ENCODE measurements at places on chromosomes 13 and 19.

DNA sequence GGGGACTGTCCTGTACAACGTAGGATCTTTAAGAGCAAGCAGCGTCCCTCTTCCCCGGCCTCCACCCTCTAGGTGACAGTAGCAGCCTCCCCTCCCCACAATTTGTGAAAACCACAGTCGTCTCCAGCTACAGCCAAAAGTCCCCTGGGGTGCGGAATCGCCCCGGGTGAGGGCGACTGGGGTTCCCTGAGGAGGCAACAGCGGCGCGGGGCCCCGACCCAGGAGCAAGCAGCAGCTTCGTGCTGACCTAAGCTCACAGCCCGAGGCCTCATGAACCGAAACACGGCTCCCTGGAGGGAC, 322 bp downstream of the ZNF558 start:
- DNase-seq: no peak

- no peak for DNase-seq
These were observed 2.8 kb upstream of the LMO7 start for GRCh38 chr13:75633285-75633684.

- no peak for DNase-seq
These were observed 5.0 kb downstream of the TLE5 start for GRCh38 chr19:3057275-3057714.

DNA sequence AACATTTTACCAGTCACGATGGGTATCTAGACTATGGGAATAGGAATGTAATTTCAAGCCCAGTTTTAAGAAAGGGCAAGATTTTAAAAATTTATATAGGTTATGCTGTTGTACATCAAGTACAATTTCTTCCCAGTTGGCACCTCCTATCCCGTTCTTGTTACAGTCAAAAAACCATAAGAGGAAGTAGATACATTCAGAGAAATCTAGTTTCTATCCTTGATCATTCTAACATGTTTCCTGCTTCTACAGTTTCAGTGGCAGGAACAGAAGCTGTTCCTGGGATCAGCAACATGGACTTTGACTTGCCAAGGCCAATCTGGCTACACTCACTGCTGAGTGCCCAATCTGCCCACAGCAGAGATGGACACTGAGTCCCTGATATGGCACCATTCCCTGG, 14.7 kb upstream of the FPR3 start:
- DNase-seq: no peak

- no peak for DNase-seq
These were observed 2.7 kb upstream of the NUP62 start for GRCh38 chr19:49932041-49932451.

DNA sequence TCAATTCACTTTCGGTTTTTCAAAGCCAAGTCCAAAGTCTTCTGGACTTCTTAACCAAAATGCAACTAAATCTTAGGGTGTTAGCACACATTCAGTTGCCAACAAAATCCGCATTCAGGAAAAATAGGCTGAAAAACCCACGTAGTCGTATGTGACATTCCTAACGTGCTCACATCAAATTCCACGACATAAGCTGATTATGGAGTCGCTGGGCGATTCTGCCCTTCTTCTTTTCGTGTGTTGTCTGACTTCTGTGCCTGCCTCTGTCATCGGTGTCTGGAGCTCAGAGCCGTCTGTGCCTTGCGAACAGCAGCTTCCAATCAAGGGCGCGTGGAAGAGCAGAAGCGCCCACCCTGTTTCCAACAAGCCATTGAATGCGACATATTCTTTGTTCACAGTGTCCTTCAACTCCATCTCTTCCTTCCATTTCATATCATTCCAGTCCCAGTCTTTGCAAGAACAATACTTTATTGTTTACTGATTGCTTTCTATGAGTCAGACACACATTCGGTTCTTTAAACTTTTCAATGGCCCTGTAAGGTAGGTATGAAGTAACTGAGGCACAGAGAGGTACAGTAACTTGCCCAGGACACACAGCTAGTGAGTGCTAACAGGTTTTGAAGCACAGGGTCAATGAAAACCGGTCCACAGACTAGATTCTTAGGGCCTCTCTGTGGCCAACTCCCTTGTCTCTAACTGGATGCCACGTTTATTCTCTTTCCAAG, 8.2 kb upstream of the ZNF507 start:
- DNase-seq: no peak

DNA sequence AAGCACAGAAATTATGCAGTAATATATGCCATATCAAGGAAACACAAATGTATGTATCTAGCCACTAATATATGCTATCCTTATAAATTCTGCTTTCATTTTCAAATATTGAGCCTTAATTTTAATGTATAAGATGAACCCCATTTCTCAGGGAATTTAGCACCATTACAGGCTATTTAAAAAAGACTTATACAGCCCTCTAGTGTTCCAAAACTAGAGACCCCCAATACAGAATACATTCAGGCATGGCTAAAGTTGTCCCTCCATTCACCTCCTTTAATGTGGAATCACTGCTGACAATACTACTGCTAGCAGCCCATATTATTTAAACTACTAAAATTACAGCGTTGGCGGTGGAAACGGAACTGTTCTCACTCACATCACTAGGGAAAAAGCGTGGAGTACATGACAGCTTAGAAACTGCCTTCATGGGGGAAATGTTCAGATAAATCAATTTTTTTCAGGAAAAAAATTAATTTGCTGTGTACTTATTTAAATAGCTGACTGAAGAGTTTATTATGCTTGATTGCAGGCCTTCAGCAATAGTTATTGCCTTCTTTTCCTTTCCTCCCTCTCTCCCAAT, 541.0 kb downstream of the PCDH9 start:
- DNase-seq: no peak

DNA sequence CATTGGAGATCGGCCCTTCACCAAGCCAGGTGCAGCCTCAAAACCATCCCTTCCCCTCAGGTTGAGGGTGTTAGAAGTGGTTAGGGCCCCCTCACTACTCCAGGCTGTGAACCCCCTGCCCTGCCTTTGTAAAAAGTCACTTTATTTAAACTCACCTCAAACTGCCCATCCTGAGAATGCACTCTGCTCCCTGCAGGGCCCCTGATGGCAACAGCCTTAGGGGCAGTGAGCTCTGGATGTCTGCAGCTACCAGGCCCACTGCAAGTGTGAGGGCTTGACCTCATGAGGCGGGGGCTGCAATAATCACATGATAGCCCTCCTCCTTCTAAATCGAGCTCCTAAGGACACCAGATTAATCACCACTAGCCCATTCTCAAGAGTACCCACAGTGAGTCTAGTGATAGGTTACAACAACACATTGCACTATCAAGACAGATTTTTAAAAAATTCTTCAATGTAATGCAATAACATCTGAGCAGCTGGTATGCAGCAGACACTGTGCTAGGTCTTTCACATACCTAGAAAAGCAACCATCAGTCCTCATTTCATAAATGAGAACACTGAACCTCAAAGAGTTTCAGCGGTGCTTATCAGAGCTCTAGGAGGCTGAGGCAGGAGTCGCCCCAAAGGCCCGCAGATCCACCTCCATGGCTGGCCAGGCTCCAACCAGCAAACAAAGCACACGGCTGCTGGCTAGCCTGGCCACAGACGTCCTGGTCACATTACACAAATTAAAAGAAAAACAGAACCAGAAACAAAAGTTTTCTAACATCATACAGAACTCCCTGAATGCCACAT, 26.0 kb downstream of the SLC7A1 start:
- no peak for DNase-seq

GRCh38 chr13:43379738-43380137, 356.4 kb downstream of the DNAJC15 start:
- DNase-seq: no peak
